Stimulated activated CD8-positive, alpha-beta memory T cell treated with anti-CD3 and anti-CD28 coated beads, Interleukin-2, amount 100 ng/mL, for 1 hour (primary cell): ENCODE measurements at places on chromosomes 16 and 17.

DNA sequence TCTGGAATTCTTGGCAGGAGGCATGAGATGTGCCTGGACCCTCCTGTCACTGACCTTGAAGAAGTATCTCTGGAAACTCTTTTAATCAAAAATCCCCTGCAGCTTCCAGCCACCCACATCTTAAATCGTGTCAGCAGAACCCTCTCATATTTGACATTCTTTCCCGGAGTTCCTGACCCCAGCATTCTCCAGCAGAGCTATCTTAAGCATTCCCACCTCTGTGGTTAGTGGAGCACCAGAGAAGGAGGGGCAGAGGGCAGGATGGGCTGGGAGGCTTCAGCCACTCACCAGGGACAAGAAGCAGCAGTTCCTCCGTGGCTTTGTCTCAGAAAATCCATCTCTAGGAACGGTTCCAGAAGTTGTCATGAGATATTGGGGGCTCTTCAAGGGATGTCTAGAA is 149.9 kb downstream of the RGS9 start:
- no peak for DNase-seq

GRCh38 chr17:36066365-36066985 is 2.4 kb downstream of the CCL18 start:
- no peak for DNase-seq

- DNase-seq: peak; percentile 37
Measured at GRCh38 chr17:56592487-56593085, 913 bp upstream of the NOG start.

- no peak for DNase-seq
Measured at GRCh38 chr17:48952904-48953303, 8.3 kb upstream of the SNF8 start.

- no peak for DNase-seq
Measured at GRCh38 chr16:9844361-9844760, 337.9 kb downstream of the GRIN2A start.

GRCh38 chr16:69917739-69918138 is 33.4 kb upstream of the CLEC18A start:
- DNase-seq: no peak
